Activated naive CD4-positive, alpha-beta T cell treated with anti-CD3 and anti-CD28 coated beads for 36 hours (primary cell): ENCODE measurements at places on chromosomes 4 and X. TPM values are rescaled to one million over a fixed set of nuclear protein-coding genes. Genes with fewer than 3 reads are reported as not detected.

Gene TMPRSS11D
- total RNA-seq, result not detected

Gene TMSB15A
- total RNA-seq, result 2.1 TPM

Gene PHOX2B
- total RNA-seq, result not detected

Gene SYNPO2
- total RNA-seq, result 0.14 TPM

Gene ZFP92
- 0.74 TPM for total RNA-seq

Gene NLGN4X
- total RNA-seq, result not detected

Gene RBMXL3
- total RNA-seq, result not detected

Gene SPIN2A
- total RNA-seq, result 0.74 TPM

Gene ARR3
- total RNA-seq, result not detected

Gene NSG1
- 1.9 TPM for total RNA-seq

Gene ASB11
- not detected for total RNA-seq

Gene BEX2
- 18.9 TPM for total RNA-seq

Gene ADD1
- total RNA-seq, result 165 TPM

Gene LINC00632
- not detected for total RNA-seq

Gene PAGE4
- not detected for total RNA-seq

Gene CXCL11
- not detected for total RNA-seq

Gene HSFX2
- not detected for total RNA-seq

Gene BEND2
- total RNA-seq, result not detected

Gene TRIML2
- total RNA-seq, result not detected

Gene MGAT4D
- not detected for total RNA-seq

Gene HPSE
- total RNA-seq, result 16.1 TPM

Gene NAA11
- total RNA-seq, result not detected

Gene FRMD7
- total RNA-seq, result not detected

Gene VGLL1
- total RNA-seq, result not detected

Gene TLR6
- 3.6 TPM for total RNA-seq

Gene NAT8L
- 0.32 TPM for total RNA-seq

Gene PRDM5
- 0.20 TPM for total RNA-seq

Gene STOX2
- not detected for total RNA-seq

Gene TMPRSS11A
- total RNA-seq, result not detected

Gene AIFM1
- 59.4 TPM for total RNA-seq

Gene SRPX2
- total RNA-seq, result not detected

Gene MTHFD2L
- total RNA-seq, result 5.3 TPM

Gene PIR
- 9.2 TPM for total RNA-seq

Gene MMRN1
- 0.10 TPM for total RNA-seq

Gene TXK
- 24.4 TPM for total RNA-seq

Gene PABPC1L2B
- total RNA-seq, result not detected

Gene EDNRA
- total RNA-seq, result not detected

Gene EXOC1L
- not detected for total RNA-seq

Gene DHX15
- total RNA-seq, result 197 TPM
